Neural crest cell (in vitro differentiated cells): ENCODE measurements at places on chromosomes 4 and X.

- no peak for DNase-seq
Observed at GRCh38 chrX:9520217-9520590, 55.3 kb downstream of the TBL1X start.

GRCh38 chr4:134777606-134778005 lies 576.0 kb upstream of the PABPC4L start:
- no peak for DNase-seq

GRCh38 chr4:57426779-57427395 lies 316.7 kb upstream of the IGFBP7 start:
- peak; percentile 75 for DNase-seq

- no peak for DNase-seq
Observed at GRCh38 chrX:13898083-13898482, 81.2 kb upstream of the GPM6B start.

- no peak for DNase-seq
Observed at GRCh38 chr4:25442863-25443307, 65.8 kb downstream of the ANAPC4 start.

DNA sequence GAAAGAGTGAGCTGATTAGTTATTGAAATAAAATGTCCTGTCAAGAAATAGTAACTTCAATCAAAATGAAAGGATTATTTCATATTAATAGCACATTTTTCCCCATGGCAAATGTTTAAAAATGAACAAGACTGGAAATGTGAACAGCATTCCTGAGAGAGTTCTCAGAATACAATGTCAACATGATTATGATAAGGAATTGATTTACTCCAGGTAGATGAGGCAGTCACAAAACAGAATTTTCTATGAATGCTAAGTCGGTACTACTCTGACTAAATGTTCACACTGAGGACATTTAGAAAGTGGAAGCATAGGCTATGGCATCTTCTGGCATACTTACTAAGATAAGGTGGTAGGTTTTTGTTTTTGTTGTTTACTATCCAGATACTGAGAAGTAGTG lies 19.4 kb upstream of the GRSF1 start:
- no peak for DNase-seq

DNA sequence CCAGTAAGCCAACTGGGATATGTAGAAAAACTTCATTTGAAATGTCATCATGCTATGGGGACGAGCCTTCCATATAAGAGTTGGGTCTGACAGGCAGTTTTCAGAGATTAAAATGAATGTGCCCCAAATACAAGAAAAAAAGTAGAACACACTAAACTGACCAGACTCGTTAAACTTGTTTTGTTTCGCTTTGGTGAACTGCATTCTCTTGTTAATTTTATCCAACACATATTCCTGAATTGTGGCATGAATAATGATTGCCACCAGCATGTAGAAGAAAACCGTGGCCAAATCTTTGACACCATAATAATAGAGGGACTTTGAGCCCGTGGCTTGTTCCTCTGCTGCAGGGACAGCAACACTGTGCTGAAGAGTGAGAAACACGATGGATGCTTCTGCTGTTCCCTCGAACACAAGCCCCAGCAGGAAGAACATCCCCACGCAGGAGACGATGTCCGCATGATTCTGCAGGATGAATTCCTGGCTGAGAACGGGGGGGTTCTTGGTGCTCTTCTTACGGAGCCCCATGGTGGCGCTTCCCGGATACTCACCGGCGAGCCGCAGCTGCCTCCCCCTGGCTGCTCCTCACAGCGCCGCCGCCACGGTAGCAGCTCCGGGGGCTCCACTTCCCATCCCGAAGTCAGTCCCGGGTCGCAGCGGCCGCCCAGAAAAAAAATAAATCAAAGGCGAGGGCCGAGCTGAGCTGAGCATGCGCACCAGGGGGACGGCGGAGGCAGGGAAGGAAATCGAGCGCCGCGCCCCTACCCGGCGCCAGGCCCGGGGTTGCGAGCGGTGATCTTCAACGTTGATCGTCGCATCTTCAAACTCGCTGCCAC lies at the start of gene TRAM1L1:
TRAM1L1 (minus strand) TSS at position 711 of the 836 bp plus-strand sequence; CDS start at position 528, 183 bp downstream.
- peak; percentile 78 for DNase-seq

DNA sequence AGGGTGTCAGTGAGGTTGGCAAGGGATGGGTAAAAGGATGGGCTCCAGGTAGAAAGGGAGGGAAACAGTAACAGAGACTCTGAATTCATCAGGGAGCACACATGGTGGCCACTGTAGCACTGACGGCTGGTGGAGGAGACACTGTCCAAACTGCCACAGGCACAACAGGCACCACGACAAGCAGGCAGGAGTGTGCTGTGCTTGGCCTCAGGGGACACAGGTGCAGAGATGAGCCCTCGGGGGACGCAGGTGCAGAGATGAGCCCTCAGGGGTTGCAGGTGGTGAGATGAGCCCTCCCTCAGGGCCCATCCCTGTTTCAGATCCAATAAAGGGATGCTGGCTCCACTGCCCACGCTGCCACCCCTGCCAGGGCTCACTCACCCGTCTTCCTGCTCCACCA lies 7.6 kb downstream of the PDE6B start:
- no peak for DNase-seq
